ENCODE measurements at places on chromosomes 12 and 14.

GRCh38 chr14:90695997-90696660 lies 120.1 kb downstream of the TTC7B start:
- DNase-seq, result no peak

DNA sequence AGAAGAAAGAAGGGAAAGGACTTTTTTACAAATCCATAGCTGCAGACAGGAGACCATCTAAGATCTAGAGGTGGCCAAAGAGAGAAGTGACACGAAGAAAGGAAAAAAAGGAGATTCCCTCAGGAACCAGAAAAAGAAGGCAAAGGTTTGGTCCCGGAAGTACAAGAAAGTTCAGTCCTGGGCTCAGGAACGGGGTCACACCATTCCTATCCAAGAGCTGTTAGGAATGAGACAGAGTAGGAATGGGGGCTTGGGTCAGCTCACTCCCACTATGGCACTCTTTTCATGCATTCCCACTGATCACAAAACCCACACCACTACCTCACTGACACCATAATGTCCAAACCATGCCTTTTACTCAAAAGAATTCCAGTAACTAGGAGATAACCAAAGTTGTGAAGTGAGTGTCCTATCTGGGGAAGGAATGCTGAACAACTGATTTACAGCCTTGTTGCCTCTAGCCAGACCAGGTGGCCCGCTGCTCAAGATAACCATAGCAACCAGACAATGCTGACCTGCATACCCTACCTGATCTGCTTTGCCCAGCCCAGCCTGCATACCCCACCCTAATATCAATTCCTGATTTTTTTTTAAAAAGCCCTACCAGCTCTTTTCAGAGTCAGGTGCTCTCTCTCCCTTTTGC lies 8.4 kb downstream of the PPP2R3C start:
- DNase-seq, result no peak

DNA sequence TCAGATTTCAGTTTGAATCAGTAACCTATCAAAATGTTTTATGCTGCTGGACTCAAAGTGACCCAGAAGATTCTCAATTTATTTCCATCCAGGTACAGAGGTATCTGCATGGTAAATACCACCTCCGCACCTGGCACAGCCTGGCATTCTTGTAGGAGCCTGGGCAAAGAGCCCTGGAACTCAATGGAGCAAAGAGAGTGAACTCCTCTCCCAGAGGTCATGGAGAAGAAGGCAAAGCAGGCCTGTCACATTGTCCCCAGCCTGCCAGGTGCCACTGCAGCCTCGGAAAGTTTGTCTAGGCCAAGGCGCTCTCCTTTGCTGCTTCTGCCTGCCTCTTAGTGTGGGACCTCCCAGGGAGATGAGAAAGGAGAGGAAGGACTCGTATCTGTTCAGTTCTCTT lies 319.8 kb downstream of the ZFP36L1 start:
- no peak for DNase-seq

DNA sequence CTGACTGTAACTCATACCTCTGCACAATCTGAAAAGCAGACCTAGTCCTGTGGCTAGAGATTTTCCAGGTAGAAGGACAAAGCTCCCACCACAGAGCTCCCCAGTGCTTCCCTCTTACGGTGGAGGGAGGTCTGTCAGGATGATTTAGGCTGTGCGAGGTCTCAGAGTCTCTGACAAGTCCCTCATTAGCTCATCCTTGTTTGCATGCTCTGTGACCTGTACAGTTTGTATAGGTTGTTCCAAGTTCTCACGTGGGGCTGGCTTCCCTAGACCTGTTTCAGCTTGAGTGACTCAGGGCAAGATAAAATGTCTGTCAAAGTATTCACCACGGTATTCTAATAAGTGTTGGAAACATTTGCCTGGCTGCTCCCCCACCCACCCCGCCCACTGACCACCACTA lies 34.8 kb downstream of the ASCL1 start:
- no peak for DNase-seq

DNA sequence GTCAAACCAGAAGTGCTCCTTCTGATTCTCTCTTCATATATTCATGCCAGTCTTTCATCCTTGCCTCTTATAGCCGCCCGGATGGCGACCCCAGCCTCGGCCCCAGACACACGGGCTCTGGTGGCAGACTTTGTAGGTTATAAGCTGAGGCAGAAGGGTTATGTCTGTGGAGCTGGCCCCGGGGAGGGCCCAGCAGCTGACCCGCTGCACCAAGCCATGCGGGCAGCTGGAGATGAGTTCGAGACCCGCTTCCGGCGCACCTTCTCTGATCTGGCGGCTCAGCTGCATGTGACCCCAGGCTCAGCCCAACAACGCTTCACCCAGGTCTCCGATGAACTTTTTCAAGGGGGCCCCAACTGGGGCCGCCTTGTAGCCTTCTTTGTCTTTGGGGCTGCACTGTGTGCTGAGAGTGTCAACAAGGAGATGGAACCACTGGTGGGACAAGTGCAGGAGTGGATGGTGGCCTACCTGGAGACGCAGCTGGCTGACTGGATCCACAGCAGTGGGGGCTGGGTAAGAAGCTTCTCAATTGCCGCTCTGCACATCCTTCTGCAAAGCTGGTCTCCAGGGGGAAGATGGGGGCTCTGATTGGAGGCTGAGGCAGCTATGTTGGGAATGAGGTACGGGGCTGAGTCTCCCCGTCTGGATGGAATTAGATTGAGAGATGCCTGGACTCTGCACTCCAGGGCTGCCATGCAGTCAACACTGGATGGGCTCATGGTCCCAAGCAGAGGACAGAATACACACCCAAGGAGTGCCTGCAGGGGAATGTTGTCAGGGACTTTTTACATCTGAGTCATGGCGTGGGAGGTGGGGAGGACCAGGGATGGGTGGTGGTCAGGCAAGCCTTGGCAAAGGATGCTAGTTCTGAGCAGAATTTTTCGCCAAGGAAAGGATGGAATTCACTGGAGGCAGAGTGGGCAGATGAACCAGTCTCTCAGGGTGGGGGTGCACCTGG lies 1.3 kb downstream of the BCL2L2 start:
- DNase-seq, result peak; percentile 40

- no peak for DNase-seq
These were observed 545 bp upstream of the GALNT9 start for GRCh38 chr12:132329720-132330548.

DNA sequence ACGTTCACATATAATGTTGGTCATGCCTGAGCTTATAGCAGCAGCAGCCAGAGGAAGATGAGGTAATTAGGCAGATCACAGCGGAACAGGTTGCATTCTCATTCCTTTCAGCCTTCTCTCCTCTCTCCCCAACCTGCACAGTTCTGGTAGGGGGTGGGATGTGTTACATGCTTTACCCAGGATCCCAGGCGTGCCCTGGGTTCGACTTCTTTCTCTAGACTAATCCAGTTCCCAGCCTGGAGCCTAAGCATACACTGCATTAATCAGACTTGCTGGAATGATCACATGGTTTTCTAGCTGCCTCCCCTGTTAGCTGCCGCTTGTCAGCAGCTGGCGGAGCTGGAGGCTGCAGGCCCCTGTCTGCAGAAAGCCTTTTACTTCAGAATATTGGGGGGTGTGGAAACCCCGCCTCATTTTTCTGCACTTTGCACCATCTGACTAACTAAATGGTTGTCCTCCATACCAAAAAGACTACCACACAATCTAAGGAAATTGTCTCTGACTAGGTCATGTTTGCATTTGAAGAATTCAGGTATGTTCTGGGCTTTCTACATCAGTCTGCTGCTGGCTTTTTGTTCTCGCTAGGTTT lies 46.0 kb upstream of the EVL start:
- DNase-seq, result no peak

DNA sequence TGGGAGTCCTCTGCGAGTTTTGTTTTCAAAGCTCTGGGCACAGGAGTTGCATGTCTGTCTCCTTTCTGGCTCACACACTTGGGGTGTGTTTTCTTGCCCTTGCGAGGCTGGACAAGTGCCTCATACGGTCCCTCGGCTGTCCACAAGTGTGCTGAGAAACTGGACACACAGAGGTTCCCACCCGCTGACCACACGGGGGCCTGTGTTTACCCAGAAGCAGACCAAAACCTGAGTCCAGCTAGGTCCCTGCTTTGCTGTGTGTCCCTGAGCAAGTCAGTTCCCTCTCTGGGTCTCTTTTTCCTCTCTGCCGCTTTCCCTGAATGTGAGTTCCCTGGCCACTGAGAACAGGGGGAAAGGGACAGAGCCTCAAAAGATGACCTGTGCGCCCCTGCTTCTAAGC lies 678 bp upstream of the OAS2 start:
- no peak for DNase-seq

- DNase-seq, result no peak
These were observed 11.1 kb upstream of the CMAS start for GRCh38 chr12:22034709-22035506.

GRCh38 chr12:83827860-83828259 lies 1084.7 kb downstream of the SLC6A15 start:
- DNase-seq, result no peak

DNA sequence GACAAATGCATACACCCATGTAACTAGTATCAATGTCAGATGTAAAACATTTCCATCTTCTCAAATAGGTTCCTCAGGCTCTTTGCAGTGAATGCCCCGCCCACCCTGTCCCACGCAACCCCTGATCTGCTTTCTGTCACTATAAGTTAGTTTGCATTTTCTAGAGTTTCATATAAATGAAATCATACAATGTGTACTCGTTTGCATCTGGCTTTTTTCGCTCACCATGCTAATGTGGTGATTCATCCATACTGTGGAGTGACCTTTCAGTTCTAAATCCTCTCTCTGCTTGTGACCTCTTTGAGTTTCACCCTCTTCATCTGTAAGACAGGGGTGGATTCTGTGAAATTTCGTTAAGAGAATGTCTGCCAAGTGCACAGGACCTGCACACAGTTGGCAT lies 30.6 kb upstream of the MSI1 start:
- DNase-seq, result no peak

DNA sequence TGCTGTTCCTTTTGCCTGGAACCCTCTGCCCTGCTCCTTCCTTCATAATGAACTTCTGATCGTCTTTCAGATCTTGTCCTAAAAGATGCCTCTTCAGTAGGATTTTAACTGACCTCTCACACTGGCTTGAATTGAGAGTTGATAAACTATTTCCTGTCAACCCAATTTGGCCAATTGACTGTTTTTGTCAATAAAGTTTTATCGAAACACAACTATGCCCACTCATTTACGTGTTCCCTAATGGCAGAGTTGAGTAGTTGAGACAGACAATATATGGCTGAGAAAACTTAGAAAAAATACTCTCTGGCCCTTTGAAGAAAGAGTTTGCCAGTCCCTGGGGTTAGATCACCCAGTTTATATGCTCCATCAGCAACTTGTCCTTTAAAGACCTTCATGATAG lies 171.7 kb upstream of the TBX3 start:
- DNase-seq, result no peak

- DNase-seq, result peak; percentile 40
These were observed 26.4 kb downstream of the CDC42BPB start for GRCh38 chr14:103030741-103031565.
